Fibroblast of skin of left biceps (primary cell): ENCODE measurements at places on chromosomes 7 and 10.

DNA sequence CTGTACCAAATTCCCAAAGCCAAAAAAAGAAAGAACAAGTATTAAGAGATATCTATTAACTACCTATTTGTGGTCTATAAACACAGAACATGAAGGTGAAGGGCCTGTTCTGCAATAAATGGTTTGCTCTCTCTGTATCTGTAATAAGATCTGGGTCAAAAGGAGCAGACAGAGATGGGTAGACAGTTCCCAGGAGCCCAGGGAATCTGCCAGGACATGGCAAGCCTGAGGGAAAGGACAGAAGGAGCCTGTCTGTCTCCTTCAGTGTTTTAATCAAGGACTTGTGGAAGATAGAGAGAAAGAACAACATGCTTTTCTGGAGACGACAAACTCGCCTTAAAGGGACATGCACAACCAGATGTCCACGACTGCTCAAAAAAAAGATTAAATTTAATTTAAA, 165.7 kb downstream of the ELMO1 start:
- DNase-seq: no peak

DNA sequence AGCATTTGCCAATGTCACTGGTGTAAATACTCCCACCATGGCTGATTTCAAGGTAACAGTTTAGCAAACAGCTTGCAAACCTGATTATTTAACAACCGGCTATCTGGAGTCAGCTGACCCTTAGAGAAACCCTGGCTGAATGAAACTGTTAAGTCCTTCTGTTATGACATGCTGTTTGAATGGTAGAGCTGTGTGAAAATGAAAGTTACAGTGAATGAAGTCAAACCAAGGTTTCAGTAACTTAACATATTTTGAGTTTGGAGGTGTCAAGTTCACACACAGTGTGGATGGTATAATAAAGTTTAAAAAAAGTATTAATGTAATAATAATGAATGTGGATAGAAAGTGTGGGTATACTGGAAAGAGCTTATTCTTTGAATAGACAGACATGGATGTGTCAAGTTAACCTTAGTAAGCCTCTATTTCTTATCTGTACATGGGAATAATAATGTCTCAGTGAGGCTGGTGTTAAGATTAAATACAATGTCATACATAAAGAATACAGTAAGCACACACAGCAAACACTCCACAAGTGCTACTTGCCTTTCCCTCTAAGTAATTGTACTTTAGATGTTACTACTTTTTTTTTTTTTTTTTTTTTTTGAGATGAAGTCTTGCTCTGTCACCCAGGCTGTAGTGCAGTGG, 150.4 kb downstream of the TAX1BP1 start:
- DNase-seq: no peak

DNA sequence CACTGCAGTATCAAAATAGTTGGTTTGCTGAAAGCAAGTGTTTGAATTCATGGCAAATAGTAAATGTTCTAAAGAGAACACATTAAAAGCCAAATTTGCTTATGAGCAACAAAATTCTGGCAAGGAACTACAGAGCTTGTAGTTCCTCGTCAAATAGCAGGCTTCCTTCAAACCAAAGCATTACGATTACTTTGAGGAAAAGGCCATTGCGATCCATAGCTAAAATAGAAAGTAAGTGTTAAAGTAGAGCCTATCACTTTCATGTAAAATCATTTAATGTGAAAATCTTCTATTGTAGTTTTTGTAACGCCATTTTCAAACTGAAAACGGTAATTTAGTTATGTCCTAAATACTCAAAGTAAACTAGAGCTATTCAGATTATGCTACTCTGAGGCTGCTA, 20.1 kb downstream of the CACNA2D1 start:
- no peak for DNase-seq

GRCh38 chr10:31296754-31297153, 22.3 kb upstream of the ZEB1 start:
- DNase-seq: no peak

DNA sequence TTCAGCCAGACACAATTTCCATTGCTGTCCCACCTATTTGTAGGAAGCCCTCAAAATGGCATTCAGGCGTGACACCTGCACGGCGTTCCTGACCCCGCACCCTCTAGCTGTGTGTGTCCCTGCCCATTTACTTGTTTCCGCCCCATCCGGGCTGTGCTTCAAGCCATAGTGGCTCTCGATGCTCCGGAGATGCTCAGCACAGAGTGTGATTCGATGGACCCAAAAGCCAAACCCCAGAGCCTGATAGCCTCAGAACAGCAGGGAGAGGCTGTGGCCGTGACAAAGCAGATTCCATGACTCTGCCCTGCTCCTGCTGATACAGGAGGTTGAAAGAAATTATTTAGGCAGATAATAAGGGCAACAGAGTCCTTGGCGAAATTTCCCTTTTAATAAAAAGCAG, 13.4 kb downstream of the BUD31 start:
- DNase-seq: no peak

- no peak for DNase-seq
Measured at GRCh38 chr7:7582596-7582995, 15.9 kb downstream of the MIOS start.

- DNase-seq: no peak
Measured at GRCh38 chr10:49050906-49051305, 64.4 kb downstream of the VSTM4 start.

DNA sequence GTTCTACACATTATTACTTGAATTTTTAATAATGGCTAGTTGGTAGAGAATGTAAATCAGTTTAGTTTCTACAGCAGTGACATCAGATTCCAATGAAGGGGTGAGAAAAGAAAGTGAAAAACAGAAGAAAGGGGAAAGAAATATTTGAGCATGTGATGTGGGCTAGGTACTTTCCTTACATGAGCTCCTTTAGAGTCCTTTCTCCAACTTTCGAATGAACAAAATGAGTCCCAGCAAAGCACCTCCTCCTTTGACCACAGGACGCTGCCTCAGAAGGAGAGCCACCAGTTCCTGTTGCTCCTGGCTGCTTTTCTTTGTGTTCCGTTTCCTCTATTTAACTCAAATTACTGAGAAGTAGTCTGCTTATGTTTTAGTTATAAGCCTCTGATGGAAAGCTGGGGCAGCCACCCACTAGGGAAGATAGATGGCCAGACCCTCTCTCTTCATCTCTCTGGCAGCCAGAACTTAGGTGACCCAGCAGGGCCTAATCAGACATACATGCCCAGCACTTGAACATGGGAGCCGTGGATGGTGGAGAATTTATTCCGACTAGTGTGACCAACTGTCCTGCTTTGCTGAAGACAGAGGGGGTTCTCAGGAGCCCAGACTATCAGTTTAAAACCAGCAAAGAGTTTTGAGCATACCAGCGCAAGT, 82.4 kb upstream of the NME8 start:
- no peak for DNase-seq

DNA sequence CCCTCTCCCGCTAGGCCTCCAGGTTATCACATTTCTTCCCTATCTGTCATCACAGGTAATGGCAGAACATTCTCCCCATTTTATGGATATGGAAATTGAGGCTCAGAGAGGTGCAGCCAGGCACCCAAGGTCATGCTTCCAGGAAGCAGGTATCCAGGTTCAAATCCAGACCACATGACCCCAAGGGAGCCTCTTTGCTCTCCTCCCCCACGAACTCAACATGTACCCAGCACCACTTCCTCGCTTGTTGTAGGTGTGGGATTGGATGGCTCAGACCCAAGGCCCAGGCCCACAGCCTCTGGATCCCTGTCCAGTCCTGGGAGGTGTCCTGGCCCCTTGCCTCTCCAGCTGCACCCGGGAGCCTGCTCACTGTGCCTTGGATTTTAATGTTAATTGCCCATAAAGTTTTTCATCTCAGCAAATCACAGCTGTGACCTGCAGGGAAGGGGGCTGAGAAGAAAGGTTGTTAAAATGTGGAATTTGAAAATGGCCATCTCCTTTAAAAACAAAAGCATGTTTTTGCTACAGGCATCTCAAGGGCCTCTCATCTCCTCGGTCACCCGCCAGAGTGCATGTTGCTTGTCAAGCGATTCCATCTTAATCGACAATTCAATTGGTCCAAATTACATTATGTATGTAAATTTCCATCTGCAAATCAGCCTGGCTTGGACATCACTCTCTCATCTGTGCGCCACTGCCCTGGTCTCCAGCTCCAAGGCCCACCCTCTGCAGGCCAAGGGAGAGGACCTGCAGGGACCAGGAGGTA, 205.4 kb upstream of the ZMIZ1 start:
- no peak for DNase-seq

- DNase-seq: no peak
Measured at GRCh38 chr10:131933696-131934086, 32.9 kb downstream of the PPP2R2D start.

DNA sequence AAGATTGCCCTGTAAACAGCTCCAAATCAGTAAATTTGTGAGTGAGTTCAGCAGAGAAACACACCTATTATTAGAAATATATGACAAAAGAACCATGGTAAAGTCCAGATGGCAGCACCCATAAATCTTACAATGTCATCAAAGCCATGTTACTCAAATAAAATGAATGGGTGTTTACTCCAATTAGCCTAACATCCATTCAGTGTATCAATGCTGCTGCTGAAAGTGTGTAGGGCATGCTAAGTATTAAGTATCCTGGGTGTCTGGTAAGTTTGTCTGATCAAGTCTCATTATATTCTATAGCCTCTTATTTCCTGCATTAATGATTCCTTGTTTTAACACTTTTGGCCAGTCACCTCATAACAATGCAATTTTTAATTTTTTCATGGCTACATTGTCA, 185.5 kb upstream of the STEAP4 start:
- no peak for DNase-seq

- DNase-seq: peak; percentile 17
Measured at GRCh38 chr10:788796-789748, 99.6 kb upstream of the DIP2C start.

DNA sequence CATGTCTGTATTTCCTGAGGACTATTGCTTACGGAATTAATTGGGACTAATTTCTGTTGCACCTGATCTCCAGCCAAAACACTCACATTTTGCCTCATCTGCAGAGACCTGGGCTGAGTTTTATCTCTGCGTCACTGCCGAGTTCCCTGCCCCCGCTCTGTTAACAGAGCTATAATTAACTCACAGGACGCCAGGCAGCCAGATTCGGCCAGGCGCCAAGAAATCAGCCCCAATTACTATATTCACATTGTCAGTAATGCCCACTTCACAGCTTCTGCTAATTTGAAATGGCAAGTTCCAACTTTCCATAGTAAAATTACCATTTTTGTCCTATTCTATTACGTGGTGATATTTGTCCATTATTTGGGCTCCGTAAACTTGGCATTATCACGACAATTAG, 130.5 kb downstream of the CUX1 start:
- no peak for DNase-seq

GRCh38 chr7:17239683-17240521, 58.5 kb upstream of the AHR start:
- peak; percentile 20 for DNase-seq

DNA sequence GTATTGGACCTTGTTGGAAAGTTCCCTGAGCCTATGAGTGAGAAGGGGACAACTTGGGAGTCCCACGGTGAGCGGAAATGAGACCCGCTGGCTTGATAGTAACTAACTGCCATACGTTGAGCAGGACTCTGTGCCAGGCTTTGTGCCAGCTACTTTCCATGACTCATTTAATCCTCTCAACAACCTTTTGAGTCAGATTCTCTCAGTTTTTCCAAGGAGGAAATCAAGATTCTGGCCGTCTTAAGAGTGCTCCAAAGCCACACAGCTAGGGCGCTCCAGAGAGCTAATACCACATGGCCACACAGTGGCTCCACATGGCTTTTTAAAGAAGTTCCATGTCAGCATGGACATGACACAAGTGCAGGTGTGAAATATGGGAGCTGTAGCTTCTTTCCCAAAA, 55.7 kb downstream of the NOD1 start:
- no peak for DNase-seq

GRCh38 chr10:14904316-14904732, 25.7 kb downstream of the SUV39H2 start:
- no peak for DNase-seq

GRCh38 chr7:129122078-129122750, 22.3 kb upstream of the TSPAN33 start:
- DNase-seq: no peak

DNA sequence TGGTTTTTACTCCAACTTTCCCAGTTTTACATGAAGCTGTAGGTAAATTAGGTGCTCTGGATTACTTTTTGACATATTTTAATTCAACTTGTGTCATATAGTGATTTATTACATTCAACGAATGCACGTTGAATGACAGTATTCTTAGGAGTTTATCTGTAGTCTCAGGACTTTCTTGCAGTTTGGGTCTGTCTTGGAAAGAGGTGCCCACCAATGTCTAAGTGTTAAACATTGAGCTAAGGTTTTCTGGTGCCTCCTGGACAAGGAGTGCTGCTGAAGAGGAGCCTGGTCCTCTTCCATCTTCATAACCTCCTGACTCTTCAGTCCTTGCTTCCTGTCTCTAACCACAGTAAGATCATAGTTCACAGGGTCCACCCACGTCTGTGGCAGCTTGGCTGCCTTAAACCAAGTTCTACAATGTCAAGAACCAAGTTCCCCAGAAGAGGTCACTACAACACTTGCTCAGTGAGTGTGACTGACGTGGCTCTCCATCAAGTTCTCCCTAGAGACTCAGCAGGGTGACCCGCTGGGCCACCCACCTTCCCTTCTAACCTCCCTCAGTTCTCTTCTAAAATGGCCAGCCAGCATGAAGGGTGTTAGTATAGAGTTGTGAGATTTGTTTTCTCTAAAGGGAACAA, 6.1 kb downstream of the NPY start:
- no peak for DNase-seq

GRCh38 chr10:119404719-119405519, 137.6 kb downstream of the RGS10 start:
- no peak for DNase-seq

DNA sequence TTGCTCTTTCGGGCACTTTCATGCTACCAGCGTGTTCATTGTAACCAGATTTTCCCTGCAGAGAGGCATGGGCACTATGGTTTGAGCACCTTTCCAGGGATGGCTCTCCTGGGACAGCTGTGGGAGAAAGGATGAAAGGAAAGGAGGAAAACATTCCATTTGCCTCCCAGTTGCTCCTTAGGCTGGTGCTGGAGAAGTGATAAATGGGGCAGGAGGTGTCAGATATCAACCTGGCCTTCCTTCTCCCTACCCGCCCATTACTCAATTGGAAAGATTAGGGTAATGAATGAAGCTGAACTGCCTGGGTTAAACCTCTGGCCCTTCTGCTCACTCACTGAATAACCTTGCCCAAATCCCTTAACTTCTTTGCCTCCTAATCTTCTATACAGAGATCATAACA, 228.4 kb downstream of the PLXNA4 start:
- no peak for DNase-seq

GRCh38 chr10:45008524-45009161, 7.9 kb downstream of the ZNF22 start:
- DNase-seq: no peak

DNA sequence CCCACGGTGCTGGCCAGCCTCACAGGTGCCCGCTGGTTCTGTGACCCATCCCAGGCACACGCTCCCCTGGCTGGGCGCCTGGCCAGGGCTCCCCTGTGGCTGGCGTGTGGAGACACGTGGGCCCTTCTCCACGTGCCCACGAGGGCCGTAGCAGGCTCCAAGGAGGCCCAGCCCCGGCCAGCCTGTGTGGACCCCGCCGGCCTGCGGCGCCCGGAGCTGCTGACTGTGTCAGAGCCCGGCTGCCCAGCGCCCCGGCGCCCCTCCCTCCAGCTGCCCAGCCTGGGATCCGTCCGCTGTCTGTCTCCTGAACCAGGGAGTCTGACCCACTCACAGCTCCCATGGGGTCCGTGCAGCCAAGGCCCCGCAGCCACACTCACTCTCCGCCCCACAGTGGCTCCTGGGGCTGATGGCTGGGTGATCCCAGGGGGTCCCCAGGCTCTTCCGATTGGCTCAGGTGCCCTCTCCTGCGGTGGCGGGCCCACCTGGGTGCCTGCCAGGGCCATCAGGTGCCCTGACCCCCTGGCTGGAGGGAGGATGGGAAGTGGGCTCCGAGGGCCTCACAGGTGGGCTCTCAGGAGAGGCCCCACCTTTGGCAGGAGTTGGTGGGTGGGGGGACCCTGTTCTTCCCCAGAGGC, 9.6 kb downstream of the TMEM184A start:
- DNase-seq: no peak
